ENCODE measurements at places on chromosomes 6 and 20. TPM values are rescaled to one million over a fixed set of nuclear protein-coding genes. Genes with fewer than 3 reads are reported as not detected.

The PSMF1 gene
- total RNA-seq, result 75.1 TPM

The CLVS2 gene
- total RNA-seq, result not detected

The TFAP2A gene
- total RNA-seq, result not detected

The CCDC170 gene
- total RNA-seq, result 9.4 TPM

The TAF8 gene
- total RNA-seq, result 15.7 TPM

The HLA-DQA1 gene
- total RNA-seq, result 1.6 TPM

The KDM1B gene
- 18.6 TPM for total RNA-seq

The PRKN gene
- total RNA-seq, result 7.2 TPM

The ASIP gene
- 0.96 TPM for total RNA-seq

The SLC17A4 gene
- total RNA-seq, result not detected

The BIRC7 gene
- total RNA-seq, result 1.2 TPM

The TRAM2 gene
- 24.3 TPM for total RNA-seq

The PACSIN1 gene
- not detected for total RNA-seq

The OPRM1 gene
- total RNA-seq, result not detected

The C6orf58 gene
- total RNA-seq, result 0.66 TPM

The SNAI1 gene
- total RNA-seq, result 5.0 TPM

The GSTA2 gene
- not detected for total RNA-seq

The OOEP gene
- total RNA-seq, result not detected

The CNPY3 gene
- total RNA-seq, result 33.1 TPM

The GFRAL gene
- not detected for total RNA-seq

The CCN6 gene
- total RNA-seq, result not detected

The COL21A1 gene
- 0.80 TPM for total RNA-seq

The SLC52A3 gene
- total RNA-seq, result 4.1 TPM

The DEFB124 gene
- total RNA-seq, result not detected
